GM12891 (cell line): ENCODE measurements at places on chromosomes 2 and 18.

- DNase-seq = no peak
Observed at GRCh38 chr2:136116151-136116812, 1.7 kb downstream of the CXCR4 start.

- no peak for DNase-seq
Observed at GRCh38 chr2:80396276-80396675, 91.7 kb upstream of the LRRTM1 start.

GRCh38 chr2:12918138-12918834 lies 201.6 kb downstream of the TRIB2 start:
- no peak for DNase-seq

- DNase-seq = no peak
Observed at GRCh38 chr2:205484764-205485163, 197.5 kb upstream of the NRP2 start.

DNA sequence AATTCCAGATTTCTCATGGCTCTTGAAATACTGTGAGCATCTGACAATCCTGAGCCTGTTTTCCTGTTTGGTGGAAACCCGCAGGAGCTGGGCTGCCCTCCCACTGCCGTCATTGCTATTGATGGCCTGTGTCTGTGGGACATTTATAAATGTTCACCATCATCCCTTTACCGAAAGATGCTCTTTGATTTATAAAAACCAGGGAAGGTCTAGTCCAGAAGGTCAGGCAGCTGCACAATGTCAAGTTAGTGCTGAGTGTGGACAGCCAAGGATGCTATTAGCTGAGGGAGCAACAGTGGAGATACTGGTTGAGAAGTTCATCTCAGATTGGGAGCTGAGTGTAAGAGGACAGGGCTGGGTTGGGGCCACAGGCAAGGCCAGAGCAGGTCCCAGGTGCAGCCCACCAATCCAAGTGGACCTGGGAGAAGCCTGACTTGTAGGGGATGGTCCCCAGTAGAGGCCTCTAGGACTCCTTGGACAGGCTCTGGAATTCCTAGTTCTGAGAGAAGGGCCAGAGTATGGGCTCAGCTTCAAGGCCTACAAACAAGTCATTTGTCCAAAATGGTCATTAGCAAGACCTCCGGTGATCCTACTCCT lies 55.1 kb downstream of the COPS8 start:
- DNase-seq = no peak

GRCh38 chr2:98463988-98464771 lies 19.5 kb downstream of the INPP4A start:
- DNase-seq = no peak

GRCh38 chr2:149365931-149366583 lies 35.7 kb downstream of the LYPD6 start:
- no peak for DNase-seq

DNA sequence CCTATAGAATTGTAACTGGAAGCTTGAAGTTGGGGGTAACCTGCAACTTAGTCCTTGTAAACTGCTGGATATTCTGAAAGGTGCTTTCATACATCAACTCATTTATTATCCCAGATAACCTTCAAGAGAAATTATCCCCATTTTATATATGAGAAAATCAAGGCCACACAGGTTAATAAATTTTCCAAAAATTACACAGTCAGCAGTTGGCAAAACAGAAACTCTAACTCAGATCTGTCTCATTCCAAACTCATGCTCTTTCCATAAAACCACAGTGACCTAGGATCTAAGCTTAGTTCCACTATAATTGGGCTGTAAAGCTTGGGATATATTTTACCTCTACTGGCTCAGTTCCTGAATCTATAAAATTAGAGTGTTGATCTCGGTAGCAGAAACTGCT lies 167.6 kb upstream of the DDX18 start:
- DNase-seq = no peak

DNA sequence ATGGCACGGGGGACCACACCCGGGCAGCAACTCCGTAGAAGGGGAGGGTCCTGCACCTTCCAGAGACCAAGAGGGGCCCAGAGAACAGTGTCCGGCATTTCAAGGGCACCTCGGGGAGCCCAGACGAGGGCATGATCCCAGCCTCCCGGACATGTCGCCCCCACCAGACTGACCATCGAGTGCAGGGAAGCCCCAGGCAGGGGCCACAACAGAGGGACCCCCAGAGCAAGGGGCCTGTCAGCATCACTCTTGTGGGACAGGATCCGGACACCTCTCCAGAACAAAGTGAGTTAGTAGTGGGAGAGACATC lies 50.4 kb upstream of the CTDP1 start:
- DNase-seq = no peak

GRCh38 chr2:36951027-36951518 lies 15.3 kb downstream of the STRN start:
- DNase-seq = no peak

DNA sequence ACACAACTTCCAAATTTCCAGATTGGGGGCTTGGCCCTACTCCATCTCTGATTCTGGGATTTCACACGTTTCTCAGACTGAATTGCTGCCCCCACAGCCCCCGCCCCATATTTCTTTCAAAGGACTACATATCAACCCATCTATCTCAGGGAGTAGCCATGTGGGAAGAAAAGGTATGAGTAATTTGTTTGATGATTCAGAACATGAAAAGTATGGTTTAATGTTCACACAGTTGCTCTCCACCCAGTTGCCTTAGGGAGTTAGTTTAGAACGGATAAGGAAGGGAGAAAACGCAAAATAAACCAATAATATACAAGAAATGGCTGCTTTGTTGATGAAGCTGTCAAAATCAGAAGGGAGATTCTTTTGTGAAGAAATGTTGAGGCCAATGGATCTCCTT lies 145.1 kb downstream of the PIEZO2 start:
- no peak for DNase-seq

DNA sequence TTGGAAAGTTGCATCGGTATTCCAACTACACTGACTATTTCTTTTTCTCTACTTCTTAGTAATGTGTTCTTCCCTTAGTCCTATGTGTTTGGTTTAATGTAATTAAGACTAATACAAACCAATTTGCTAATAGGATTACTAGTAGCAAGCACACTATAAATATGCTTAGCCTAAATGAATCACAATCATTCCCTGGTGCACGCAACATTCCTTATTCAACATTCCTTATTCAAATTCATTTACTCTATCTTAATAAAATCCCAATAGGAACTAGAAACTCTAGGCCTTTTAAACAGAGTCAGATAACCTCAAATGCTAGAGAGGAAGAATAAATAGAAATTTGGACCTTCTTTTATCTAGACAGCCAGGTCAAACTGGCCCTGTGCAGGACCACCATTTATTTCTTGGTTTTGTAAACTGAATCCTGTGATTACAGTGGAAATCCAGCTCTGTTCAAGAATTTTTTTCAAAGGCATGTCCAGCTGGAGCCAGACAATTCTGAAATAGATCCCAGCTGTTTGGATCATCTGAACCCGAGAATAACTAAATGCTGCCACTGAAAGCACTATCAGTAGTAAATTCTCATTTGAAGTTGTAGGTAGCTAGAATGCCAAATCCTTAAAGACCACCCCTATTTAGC lies 103.1 kb downstream of the PPP1R1C start:
- DNase-seq = no peak

DNA sequence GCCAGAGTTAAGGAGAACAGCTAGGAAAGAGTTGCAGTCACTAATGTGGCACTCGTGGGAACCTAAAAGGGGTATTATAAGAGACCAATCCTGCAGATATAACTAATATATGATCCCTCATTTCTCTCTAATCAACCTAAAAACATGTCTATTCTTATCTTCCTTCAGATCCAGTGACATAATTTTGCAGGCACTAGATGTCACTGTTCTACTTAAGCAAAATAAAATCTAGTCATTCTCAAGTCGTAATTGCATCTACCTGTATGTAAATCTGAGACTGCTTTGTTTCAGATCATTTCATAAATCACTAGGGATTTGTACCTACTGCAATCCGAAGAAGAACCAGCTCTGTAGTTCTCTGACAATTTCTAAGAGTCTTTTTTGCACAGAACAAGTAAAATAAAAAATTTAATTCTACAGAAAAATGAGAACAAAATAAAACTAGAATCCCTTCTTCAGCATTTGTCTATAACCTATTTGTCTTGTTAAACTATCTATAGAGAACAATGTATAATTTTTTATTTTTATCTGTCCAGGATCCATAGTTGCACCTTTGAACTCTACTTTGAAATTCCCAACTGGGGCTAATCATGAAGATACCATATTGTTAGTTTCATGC lies 56.5 kb upstream of the ERBB4 start:
- no peak for DNase-seq

- DNase-seq = no peak
Observed at GRCh38 chr18:62499263-62499650, 23.6 kb upstream of the ZCCHC2 start.

DNA sequence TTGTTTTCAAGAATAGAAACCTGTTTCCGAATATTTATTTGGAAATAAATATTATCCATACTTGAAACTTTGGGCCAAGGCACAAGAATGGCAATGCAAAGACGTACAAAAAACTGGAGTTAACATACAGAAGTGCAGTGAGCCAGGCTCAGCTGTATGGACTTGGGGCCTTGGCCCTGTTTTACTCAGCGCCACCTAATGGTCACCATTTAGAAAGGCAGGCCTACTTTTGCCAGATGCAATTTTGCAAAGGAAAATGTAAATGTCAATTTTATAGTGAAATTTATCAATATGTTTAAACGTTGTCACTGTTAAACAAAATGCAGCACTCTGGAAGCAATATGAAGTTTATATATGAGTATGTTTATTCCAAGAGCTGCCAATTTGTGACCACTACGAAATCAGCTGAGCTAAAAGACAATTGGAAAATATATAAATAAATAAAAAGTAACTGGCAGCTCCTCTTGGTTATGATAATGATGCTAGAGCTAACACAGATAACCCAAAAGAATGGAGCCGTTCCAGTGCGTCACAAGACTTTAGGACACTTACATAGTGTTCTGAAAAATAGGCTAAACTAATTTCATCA lies 155.0 kb downstream of the ARHGAP15 start:
- DNase-seq = no peak

- DNase-seq = no peak
Observed at GRCh38 chr2:237322564-237322963, 91.4 kb downstream of the COL6A3 start.

GRCh38 chr18:7946734-7947377 lies 379.7 kb downstream of the PTPRM start:
- no peak for DNase-seq

DNA sequence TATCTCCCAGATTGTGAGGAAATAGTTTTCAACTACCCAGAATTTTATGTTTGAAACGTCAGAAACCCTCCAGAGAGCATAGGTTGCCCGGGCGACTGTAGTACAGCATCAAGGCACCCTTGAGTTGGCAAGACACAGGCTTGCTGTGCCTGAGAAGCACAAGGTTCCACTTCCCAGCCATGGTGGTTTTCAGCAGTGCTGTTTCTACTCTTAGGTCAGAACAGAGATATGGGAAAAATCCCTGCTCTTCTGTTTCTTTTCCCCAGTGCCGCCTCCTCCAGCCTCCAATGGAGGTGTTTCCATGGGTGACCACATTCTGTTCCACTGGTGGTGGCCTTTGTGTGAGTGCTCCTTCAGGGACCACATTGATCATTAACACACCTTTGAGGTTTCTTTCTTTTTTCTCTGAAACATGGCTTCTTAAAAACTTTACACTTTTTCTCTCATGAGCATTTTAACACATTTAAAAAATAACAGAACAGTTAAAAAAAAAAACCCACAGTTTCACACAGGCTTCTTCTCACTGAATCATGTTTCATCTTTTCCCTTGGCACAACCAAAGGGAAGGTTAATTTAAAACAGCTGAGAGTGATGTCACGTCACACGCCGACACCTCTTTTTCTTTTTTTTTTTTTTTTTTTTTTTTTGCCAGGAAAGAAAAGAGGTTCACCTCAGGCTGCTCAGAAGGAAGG lies 229.3 kb upstream of the HDAC4 start:
- DNase-seq = no peak

DNA sequence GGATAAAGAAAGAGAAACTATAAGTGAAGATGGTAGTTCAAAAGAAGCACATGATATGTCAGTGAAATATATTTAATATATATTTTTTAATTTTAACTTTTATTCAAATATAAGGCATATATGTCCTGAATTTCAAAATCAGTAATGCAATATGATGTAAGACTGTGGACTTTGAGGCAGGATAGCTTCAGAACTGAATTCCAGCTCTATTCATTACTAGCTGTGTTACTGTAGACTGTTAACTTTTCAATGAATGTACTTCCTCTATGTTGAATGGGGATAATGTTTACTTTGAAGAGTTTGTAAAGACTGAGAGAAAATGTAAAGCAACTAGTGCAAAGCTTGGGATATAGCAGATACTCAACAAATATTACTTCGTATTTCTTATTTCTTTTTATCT lies 112.6 kb downstream of the PMS1 start:
- no peak for DNase-seq

- DNase-seq = no peak
Observed at GRCh38 chr2:118046634-118047210, 32.9 kb upstream of the CCDC93 start.

GRCh38 chr2:43347746-43348145 lies 121.3 kb upstream of the ZFP36L2 start:
- no peak for DNase-seq

- DNase-seq = no peak
Observed at GRCh38 chr2:134279417-134279816, 25.5 kb downstream of the MGAT5 start.

DNA sequence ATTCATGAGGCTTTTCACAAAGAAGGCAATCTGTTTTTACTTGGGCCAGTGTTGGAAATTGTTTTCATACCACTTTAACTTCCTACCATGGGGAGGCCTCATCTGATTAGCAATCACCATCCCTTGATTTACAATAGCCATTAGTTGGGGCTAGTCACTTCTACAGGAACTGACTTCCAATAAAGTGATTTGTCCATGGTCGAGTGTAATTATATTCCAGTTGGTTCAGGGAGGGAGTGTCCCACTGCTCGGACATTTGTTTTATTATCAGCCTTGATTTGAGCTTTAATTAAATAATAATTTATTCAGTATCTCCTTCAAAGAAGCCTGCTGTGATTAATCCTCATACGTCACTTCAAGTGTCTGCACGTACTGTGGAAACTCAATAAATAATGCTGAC lies 233.9 kb upstream of the CNTNAP5 start:
- no peak for DNase-seq

DNA sequence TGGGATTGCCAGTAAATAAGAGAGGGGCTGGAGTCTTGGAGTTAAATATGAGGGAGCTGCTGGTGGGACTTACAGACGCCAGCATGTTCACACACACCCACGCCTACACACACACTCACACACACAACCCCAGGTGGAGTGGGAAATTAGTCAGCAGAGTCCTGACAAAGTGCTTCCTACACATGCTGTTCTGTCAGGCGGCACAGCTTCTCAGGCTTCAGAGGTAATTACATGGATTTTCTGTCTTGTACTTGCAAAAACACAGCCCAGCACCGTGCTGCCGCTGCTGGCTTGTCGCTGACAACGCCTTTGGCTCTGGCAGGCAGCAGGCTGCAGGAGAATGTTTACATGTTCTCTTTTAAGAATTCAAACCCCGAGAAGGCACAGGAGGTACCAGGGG lies 1186.3 kb upstream of the CELF4 start:
- DNase-seq = no peak

GRCh38 chr2:69755862-69756467 lies 14.0 kb downstream of the ANXA4 start:
- no peak for DNase-seq

GRCh38 chr2:148042219-148042618 lies 21.3 kb downstream of the MBD5 start:
- DNase-seq = no peak

GRCh38 chr18:49277395-49278036 lies 182.9 kb downstream of the DYM start:
- no peak for DNase-seq

GRCh38 chr2:241763551-241764274 lies 12.9 kb upstream of the GAL3ST2 start:
- DNase-seq = no peak

- no peak for DNase-seq
Observed at GRCh38 chr2:11099122-11100065, 55.9 kb upstream of the SLC66A3 start.

GRCh38 chr2:189159273-189159672 lies 20.3 kb downstream of the COL5A2 start:
- no peak for DNase-seq
